ENCODE measurements at places on chromosomes 1 and 21.

DNA sequence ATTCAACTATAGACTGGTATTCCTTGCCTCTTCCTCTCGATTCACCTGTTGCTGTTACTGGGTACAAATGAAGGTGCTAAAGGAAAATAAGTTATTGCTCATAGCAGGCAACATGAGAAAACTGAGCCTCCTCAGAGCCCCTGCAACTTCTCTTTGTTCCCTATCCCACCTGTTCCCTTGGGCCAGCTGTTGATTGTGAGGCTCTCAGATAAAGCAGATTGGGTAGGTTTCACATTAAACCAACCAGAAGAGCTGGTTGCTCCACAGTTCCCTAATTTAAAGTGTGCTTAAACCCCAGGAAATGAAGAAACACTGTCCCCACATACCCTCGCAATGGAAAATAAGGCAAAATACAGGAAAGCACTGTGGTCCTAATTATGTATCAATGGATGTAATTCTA lies 4.8 kb downstream of the DEDD start:
- no peak for DNase-seq

DNA sequence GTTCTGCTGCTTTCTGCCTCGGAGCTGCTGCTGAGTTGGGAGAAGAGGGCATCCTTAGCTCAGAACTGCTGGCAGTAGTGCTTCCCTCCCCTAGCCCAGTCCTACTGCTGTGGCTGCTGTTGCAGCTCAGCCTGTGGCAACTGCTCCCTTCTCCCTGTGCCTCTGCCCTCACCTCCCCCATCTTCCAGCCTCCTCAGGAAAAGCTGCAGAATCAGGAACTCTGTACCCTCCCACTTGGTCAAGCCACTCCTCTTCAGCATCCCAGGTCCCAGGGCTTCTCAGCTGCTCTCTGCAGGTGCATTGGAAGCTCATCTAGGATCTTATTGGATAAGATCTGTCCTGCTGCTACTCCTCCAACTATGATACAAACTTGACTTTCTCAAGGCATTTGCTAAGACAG lies 316.7 kb downstream of the BRINP2 start:
- DNase-seq, result no peak

DNA sequence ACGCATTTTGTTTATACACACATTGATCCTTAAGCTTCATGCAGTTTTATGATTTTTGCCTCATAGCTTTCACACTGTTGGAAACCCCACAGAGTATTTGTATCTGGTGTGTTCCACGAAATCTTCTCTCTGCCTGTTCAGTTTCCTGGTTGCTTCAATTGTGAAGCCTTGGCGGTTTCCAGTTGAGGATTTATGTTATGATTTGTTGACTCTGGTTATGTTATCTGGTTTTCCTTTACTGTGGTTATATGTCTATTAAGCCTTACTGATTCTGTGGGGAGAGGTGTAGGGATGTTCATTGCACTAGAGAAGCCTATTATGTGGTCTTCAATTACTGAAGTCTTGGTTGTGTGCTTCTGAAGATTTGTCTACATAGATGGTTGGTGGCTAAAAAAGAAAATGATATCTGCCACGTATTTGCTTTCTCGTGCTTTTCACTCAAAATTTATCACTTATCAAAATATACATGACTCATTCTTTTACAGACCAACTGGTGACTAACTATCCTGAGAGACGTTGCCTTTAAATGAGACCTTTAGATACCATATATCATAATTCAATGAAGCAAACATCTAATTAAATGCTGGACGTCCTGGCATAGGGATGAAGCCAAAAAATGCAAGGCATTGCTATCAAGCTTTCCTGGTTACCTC lies 488.0 kb upstream of the B3GALT2 start:
- DNase-seq, result no peak

GRCh38 chr1:89041721-89042120 lies 19.1 kb upstream of the GBP3 start:
- DNase-seq, result no peak

GRCh38 chr21:33552093-33552998 lies 9.5 kb downstream of the SON start:
- no peak for DNase-seq

- no peak for DNase-seq
These were observed 54.5 kb downstream of the ATP1B1 start for GRCh38 chr1:169160845-169161495.

- no peak for DNase-seq
These were observed 24.4 kb downstream of the ZNF697 start for GRCh38 chr1:119623678-119624077.

GRCh38 chr1:52677076-52677806 lies 20.9 kb downstream of the COA7 start:
- DNase-seq, result no peak

DNA sequence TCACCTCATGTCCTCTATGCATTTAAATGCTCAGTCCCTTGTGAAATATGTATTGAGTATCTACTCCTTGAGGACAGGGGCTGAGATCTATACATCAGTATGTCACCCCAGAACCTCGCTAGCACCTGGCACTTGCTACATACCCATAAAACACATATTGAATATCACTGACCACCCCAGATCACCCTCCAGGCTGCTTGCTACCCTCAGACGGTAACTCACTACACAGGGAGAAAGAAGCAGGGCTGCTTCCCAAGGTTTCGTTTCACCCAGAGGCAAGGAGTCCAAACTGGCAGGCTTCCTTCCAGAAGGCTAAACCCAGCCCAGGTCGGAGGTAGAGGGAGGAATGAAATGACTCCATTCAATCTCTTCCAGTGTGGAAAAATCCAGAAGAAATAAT lies 8.5 kb downstream of the INKA2 start:
- DNase-seq, result no peak

DNA sequence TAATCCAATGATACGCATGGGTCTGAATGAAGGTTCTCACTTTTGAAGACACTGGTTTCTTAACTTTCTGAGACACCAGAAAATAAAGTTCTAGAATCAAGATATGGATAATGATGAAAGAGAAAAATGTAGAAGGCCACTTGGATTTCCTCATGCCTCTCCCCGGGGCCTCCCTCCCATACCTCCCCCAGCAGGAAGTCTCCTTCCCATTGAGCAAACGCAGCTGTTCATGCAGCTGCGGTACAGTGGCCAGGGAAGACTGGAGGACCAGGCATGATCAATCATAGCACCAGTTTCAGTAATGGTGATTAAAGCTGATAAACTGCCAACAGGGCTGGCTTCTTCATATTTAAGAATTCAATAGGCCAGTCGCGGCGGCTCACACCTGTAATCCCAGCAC lies 10.9 kb upstream of the UBR4 start:
- DNase-seq, result no peak

DNA sequence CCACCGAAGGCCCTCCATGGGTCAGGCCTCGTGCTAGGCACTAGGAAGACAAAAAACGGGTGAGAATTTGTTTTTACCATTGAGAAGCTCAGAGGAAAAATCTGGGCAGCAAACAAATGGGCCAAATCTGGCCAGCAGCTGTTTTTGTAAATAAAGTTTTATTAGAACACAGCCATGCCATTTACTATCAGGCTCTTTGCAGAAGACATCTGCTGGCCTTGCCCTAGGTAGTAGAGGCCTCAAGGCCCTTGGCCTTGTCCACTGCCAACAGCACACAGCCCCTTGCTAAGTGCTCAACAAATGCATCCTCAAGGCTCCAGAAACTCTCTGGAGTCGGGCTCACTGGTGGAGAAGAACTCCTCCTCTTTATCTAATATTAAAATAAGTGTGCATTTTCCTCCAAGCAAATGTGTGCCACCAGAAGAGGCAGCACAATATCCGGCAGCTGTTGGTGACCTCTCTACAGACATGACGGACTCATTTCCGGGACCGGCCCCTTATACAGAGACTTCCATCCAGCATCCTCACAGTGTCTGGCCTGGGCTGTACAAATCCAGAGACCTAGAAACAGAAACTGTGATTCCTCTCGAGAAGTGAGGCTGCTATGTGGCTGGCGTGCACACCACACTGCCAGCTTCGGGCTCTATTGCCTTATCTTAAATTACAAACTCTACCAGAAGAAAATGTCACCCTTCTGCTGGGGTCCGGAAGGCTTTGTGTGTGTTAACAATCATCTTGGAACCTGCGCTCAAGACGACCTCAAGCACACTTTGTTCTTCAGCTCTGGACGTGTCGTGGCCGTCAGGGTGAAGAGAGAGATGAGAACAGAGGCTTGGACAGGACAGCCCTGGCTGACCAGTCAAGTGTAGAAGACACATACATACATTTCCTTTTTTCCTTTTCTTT lies 203.9 kb downstream of the TOMM20 start:
- DNase-seq, result no peak

DNA sequence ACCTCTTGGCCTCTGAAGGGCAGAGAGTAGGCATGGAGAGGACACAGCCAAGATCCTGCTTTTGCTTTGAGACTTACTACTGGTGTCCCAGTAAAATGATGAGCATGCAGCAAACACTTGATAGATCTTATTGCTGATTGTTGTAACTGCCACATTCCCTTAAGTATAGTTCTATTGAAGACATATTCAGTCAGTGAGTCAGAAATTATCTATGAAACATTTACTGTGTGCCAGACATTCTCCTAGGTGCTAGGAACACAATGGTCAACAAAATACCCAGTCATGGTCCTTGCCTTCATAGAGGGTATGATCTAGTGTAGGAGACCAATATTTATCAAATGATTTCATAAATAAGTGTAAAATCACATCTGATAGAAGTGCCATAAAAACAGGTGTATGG lies 13.6 kb downstream of the STYXL2 start:
- no peak for DNase-seq

DNA sequence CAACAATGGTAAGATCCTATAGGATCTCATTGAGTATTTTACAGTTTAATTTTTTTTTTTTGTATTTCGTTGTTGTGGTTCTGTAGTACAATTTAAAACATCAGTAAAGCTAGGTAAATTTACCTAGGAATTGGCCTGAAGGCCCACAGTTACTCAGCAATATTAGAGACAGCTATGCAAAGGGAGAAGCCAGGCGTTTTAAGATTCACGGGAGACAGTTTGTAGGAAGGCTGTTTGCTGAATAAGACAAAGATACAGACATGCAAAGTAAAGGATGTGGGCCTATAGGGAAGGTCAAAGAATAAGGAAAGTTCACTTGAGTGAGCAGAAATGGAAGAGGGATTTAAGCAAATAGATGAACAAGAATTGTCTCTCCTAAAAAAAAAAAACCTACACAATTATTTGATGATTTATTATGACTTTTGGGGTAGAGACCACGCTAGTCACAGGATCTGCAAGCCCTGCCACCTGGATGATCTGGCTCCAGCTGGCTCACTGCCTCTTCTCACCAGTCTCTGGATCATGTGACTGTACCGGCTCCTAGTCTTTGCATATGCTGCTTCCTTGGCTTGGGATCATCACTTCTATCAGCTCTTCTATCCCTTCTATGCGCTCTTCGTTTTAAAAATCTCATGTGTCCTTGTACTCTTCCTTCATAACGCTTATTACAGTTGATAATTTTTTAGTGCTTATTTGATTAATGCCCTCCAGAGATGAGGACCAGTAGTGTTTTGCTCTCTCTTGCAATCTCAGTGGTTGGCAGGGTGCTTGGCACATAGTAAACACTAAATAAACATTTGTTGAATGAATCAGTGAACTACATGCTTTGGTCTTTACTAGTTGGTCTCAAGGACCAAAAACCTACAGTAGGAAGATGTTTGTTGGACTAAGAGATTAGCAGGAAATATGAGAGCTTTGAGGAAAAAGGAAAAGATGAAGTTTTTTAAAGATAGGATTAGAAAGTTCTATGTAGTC lies 14.1 kb downstream of the DYRK1A start:
- DNase-seq, result no peak

DNA sequence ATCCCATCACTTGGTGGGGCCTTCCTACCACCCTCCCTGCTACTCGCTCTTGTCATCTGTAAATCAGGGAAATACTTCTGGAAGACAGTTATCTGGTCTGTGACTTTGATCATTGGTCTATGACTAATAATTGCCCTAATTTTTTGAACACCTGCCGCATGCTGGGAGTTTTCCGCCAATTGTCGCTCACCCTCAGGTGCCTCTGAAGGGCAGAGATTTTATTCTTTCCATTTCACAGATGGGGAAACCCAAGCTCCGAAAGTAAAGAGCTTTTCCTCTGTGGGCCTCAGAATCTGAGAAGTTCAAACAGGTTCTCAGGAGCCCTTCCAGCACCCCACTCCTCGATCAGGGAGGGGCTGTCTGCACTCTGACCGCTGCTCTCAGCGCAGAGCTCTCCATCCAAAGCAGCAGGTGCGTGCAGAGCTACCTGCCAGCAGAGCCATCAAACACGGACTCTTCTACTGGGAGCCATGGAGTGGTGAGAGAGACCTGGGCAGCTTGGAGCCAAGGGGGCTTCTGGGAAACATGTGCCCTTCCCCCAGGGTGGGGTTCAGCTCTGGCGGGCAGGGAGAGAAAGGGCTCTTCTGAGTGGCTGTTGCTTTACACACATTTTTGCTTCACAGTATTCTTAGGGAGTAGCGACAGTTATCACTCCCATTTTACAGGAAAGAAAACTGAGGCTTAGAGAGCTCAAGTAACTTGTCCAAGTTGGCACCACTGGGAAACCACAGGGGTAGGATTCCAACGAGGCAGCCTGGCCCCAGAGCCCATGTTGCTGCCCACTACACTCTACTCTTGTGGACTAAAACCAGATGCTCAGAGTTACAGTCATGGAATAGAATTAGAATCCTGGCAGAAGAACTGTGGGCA lies 5.8 kb upstream of the RUNX3 start:
- no peak for DNase-seq

GRCh38 chr1:106613861-106614260 lies 442.6 kb upstream of the PRMT6 start:
- DNase-seq, result no peak

DNA sequence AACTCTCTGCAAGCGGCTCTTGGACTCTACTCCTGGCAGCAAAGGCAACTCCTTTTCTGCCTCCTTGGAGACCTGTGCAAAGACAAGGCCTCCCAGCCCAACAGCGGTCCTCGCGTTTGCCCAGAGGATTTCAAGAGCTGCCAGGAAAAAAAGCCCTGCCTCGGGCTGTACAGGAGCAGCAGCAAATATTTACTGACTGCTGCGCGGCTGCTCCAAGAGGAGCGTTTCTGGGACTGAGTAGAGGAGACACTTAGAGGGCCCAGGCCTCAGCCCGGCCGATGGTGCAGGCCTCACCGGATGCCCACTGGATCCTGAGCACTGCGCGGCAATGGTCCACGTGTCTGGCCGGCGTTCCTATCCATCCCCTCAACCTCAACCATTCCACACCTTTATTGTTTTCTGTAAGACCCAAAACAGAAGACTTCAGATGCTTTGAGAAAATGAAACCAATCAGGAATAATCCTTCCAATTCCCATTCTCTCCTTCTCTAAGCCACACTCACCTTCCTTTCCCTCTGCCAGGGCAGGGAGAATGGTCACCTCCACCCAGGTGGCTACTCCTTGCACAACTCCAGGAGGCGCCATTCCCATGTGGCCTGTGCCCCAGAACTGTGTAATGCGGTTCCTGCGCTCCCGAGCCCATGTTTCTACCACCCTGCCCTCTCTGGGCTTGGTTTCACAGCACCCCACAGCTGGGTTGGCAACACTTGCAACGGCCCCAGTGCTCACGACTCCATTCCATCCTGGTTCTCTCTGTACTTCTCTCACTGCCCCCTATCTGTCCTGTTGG lies 215.8 kb downstream of the TRABD2B start:
- no peak for DNase-seq

DNA sequence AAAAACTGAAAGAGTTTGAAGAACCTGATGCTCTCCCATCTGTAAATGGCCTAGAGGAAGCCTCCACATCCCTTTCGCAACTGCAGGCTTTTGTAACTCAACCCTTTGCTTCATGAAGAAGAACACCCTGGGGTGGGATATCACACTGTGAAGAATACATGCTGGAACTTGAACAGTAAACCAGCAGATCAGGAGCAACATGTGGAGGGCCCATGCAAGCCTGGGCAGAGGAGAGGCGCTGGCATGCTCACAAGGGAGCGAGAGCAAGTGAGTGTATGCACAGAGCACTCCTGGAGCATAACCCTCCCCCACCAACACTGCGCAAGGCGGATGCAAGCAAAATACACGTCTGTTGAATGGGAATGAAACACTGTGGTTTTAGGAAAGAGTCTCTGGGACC lies 24.6 kb upstream of the SPAG17 start:
- no peak for DNase-seq

Data from stimulated activated CD8-positive, alpha-beta memory T cell treated with anti-CD3 and anti-CD28 coated beads, Interleukin-7, amount 100 ng/mL, for 1 hour (primary cell).